ENCODE measurements at places on chromosomes 2 and 18.

DNA sequence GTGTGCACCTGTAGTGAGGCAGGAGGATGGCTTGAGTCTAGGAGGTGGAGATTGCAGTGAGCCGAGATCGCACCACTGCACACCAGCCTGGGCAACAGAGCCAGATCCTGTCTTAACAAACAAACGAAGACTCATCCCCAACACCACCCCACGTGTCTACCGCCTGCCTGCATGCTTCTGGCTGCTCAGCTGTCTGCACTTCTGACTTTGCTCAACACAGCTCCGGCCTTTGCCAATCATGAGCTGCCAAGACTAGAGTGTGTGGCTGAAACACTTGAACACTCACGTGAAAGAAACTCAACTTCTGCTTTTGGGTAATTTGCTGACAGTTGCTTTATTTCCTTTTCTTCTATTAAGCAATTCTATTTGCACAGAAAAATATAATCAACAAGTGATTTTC lies 32.1 kb upstream of the SP3 start:
- peak; percentile 74 for DNase-seq

- DNase-seq, result no peak
These were observed 1066.1 kb upstream of the FANCL start for GRCh38 chr2:59307196-59307595.

- DNase-seq, result no peak
These were observed 21.5 kb downstream of the B3GNT2 start for GRCh38 chr2:62217421-62217820.

DNA sequence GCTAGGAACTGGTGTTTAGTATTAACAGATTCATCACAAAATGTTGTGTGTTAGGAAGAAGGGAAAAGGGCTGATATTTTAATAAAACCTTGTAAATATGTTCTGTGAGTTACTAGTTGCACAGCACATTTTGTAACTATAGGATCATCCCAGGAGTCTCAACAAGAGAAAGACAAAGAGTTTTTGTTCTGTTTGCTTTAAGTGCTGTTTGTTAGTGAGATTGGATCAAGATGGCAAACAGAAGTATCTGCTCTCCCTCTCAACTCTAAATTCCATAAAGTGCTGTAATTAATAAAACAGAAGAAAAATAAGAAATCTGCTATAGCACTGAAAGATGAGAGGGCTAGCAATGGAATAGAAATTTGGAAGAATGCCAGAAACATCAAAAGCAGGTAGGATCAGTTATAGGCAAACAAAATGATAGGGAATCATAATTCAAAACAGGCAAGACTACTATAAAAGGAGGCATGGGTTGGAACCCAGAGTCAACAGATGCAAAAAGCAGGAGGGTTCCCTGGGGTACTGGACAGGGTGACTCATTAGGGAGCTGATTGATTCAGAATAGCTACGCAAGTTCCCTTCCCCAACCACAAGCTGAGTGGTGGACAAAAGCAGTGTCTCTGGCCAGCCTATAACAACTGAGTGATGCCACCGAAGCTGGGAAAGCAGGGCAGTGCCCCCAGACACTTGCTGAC lies 75.8 kb downstream of the DYNC1I2 start:
- DNase-seq, result no peak

- DNase-seq, result no peak
These were observed 73.7 kb upstream of the MAP3K20 start for GRCh38 chr2:173001664-173002604.

Data from MM.1S (cell line).